Activated CD4-positive, alpha-beta T cell treated with anti-CD3 and anti-CD28 coated beads, Interleukin-2, amount 10 ng/mL, durations not matched to agents 7 days and 5 days (primary cell): ENCODE measurements at places on chromosomes 6 and 20. TPM values are rescaled to one million over a fixed set of nuclear protein-coding genes. Genes with fewer than 3 reads are reported as not detected.

GRCh38 chr20:26276554-26277210, 580.0 kb upstream of the ZNF337 start:
- peaks cover 32% of the 10 kb centered on the region for H3K36me3 ChIP-seq
- H3K4me1 ChIP-seq: peaks cover 23% of the 10 kb centered on the region
- H3K4me3 ChIP-seq: no peak overlapping the region
- H3K27me3 ChIP-seq: no peaks in the 10 kb centered on the region
- no peak for DNase-seq
- H3K27ac ChIP-seq: no peak overlapping the region

GRCh38 chr20:17316316-17317038, 89.6 kb downstream of the PCSK2 start:
- DNase-seq: no peak
- no peaks in the 10 kb centered on the region for H3K36me3 ChIP-seq
- no peak overlapping the region for H3K4me3 ChIP-seq
- H3K27me3 ChIP-seq: peaks cover 29% of the 10 kb centered on the region
- no peak overlapping the region for H3K27ac ChIP-seq

- no peak overlapping the region for H3K4me3 ChIP-seq
- H3K4me1 ChIP-seq: peaks cover 7% of the 10 kb centered on the region
- DNase-seq: no peak
- H3K27me3 ChIP-seq: peaks cover 26% of the 10 kb centered on the region
These were observed 220.1 kb upstream of the GGTLC1 start for GRCh38 chr20:24208652-24209051.

- no peaks in the 10 kb centered on the region for H3K4me1 ChIP-seq
- no peaks in the 10 kb centered on the region for H3K36me3 ChIP-seq
These were observed 200.0 kb downstream of the ZMYND8 start for GRCh38 chr20:47156301-47157137.

GRCh38 chr6:80742481-80742880, 636.0 kb downstream of the BCKDHB start:
- H3K27ac ChIP-seq: no peak overlapping the region
- no peaks in the 10 kb centered on the region for H3K27me3 ChIP-seq
- no peak for DNase-seq
- no peaks in the 10 kb centered on the region for H3K4me1 ChIP-seq
- no peak overlapping the region for H3K4me3 ChIP-seq
- no peaks in the 10 kb centered on the region for H3K36me3 ChIP-seq

GRCh38 chr20:48219306-48219705, 434.0 kb upstream of the SULF2 start:
- no peaks in the 10 kb centered on the region for H3K4me1 ChIP-seq
- no peaks in the 10 kb centered on the region for H3K27me3 ChIP-seq
- no peaks in the 10 kb centered on the region for H3K36me3 ChIP-seq
- no peak overlapping the region for H3K4me3 ChIP-seq

DNA sequence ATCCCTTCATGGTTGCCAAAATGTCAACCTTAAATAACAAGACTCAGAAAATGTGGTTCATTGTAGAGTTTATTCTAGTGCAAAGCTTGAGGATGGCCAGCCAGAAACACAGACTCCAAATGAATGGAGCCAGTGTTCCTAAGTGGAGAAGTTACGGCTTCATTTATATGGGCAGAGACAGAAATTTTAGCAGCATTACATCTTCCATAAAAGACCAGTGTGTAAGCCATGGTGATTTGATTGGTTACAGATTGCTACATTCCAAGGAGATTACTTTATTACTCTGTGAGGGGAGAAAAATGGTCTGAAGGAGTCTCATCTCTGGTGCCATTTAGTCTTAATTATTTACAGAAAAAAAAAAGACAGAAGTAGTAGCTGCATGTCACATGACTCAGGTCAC, 97.8 kb downstream of the OTOR start:
- no peak overlapping the region for H3K4me3 ChIP-seq
- peaks cover 2% of the 10 kb centered on the region for H3K27me3 ChIP-seq
- H3K4me1 ChIP-seq: no peaks in the 10 kb centered on the region
- H3K36me3 ChIP-seq: no peaks in the 10 kb centered on the region
- no peak for DNase-seq
- no peak overlapping the region for H3K27ac ChIP-seq

DNA sequence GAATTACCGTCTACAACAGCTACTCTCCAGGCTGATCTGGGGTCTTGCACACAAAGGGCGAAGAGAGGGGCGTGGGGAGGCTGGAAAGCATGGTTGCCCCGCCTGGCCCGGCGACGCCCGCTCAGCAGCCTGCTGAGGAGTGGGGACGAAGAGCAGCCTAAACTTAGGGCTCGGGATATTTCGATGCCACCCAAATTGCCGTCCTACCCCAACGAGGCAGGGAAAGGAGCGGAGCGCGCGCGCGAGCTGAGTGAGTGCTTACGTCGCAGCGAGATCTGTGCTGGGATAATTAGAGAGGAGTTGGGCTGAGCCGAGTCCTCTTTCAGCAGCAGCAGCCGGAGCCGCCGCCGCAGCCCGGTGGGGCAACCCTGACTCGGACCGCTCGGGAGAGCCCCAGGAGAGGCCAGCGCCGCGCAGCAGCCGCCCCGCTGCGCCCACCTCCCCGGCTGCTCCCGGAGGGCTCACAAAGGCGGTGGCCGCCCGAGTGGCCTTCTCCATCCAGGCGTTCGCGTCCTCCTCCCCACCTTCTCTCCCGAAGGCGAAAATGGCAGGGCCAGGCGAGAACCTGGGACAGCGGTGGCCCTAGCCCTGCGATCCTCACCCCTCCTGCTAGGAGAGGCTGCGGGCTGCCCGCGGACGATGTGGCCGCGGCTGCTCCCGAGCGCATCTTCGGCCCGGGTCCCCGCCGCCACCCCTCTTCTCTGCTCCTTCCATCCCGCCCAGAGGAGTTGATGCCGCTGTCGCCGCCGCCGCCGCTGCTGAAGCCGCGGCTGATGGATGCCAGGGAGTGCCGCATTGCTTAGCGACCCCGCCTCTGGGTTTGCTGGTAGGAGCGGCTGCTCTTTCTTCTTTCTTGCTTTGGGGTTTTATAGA, at the start of gene CLVS2:
TSS of gene CLVS2 (plus strand) at position 315 of the 873 bp plus-strand sequence. CDS start 1,543 bp downstream, outside the sequence.
- no peaks in the 10 kb centered on the region for H3K36me3 ChIP-seq
- H3K27ac ChIP-seq: no peak within 1 kb of the TSS
- peaks cover 1% of the 10 kb centered on the region for H3K4me1 ChIP-seq
- peaks cover 34% of the 10 kb centered on the region for H3K27me3 ChIP-seq
- H3K4me3 ChIP-seq: no peak within 1 kb of the TSS

DNA sequence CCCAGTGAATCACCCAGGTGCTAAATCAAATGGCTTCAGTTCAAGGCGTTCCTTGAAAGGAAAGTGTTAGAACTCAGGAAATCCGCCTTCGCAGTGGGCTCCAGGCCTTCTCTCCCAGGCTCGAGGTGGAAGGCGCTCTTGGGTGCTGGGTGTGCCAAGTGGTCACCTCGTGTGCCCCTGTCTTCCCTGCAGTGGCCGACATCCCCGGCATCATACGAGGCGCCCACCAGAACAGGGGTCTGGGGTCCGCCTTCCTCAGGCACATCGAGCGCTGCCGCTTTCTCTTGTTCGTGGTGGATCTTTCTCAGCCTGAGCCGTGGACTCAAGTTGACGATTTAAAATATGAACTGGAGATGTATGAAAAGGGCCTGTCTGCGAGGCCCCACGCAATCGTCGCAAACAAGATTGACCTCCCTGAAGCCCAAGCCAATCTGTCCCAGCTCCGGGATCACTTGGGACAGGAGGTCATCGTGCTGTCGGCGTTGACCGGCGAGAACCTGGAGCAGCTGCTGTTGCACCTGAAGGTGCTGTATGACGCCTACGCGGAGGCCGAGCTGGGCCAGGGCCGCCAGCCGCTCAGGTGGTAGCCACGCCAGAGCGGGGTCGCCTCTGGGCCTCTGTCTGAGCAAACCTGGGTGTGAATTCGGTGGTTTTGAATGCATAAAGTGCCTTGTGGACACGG, 17.8 kb downstream of the MTG2 start:
- no peak overlapping the region for H3K27ac ChIP-seq
- no peak overlapping the region for H3K4me3 ChIP-seq
- H3K27me3 ChIP-seq: no peaks in the 10 kb centered on the region
- no peak for DNase-seq
- H3K4me1 ChIP-seq: peaks cover 3% of the 10 kb centered on the region

DNA sequence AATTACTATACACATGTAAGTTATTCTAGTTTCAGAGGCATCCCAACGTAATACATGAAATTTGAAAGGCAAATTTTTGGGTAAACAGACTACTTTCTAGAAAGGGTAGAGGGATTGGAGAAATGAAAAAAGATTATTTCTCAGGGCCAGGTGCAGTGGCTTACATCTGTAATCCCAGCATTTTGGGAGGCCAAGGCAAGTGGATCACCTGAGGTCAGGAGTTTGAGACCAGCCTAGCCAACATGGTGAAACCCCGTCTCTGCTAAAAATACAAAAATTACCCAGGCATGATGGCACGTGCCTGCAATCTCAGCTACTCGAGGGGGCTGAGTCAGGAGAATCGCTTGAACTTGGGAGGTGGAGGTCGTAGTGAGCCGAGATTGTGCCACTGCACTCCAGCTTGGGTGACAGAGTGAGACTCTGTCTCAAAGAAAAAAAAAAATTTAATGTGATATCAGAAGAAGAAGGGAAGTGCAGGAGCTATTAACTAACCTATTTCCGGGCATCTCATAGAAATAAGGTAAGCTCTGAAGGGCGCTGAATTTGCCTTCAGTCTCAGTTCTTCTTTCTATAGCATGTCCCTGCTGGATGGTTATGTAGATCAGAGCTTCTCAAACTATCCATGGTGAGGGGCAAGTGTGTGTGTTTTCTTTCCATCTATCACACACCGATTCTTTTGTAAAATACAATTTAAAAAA, 100.3 kb upstream of the MTHFD1L start:
- no peaks in the 10 kb centered on the region for H3K27me3 ChIP-seq
- DNase-seq: no peak
- H3K4me1 ChIP-seq: no peaks in the 10 kb centered on the region

The TMC2 gene
- not detected for total RNA-seq

The OR12D2 gene
- not detected for total RNA-seq

The OXT gene
- not detected for total RNA-seq

The SOX4 gene
- 1.4 TPM for total RNA-seq

The ADGRB3 gene
- not detected for total RNA-seq

The PLN gene
- not detected for total RNA-seq
